Tibial nerve (tissue), 4 donors: ENCODE measurements at places on chromosomes 16 and 17. TPM values are rescaled to one million over a fixed set of nuclear protein-coding genes. Genes with fewer than 3 reads are reported as not detected.

The TLCD2 gene
- total RNA-seq: 7.5 TPM

The MYOCD gene
- total RNA-seq: 12.2 TPM

The CCL7 gene
- not detected for total RNA-seq

The NME2 gene
- total RNA-seq: 308 TPM

The PCGF2 gene
- total RNA-seq: 50.0 TPM

The COX6A2 gene
- total RNA-seq: not detected

The AXIN1 gene
- 23.4 TPM for total RNA-seq

The CFAP97D1 gene
- not detected for total RNA-seq

The RNF135 gene
- total RNA-seq: 78.3 TPM

The KAT2A gene
- total RNA-seq: 96.3 TPM

The ANKFN1 gene
- 6.5 TPM for total RNA-seq

The LITAFD gene
- total RNA-seq: not detected
